ENCODE measurements at places on chromosomes 2 and 18. TPM values are rescaled to one million over a fixed set of nuclear protein-coding genes. Genes with fewer than 3 reads are reported as not detected.

DNA sequence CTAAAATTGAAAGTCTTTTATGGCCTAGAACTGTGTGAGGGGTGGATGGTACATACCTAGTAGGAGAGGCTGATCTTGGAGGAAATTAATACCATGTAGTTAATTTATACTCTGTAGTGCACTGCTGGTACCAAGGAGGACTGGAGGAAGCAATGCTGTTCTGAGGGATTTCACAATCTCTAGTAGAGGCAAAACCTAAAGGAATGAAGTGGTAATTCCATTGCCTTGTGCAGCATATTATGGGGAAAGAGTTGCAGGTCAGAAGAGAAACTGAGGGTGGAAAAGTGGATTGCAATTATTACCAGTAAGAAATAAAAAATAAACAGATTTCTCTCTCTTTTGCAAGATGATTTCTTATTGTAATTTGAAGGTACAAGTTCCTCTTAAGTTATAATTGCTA is 2.2 kb downstream of the ABI2 start:
- no peaks in the 10 kb centered on the region for H3K36me3 ChIP-seq
- DNase-seq: no peak
- no peaks in the 10 kb centered on the region for H3K27me3 ChIP-seq
- no peak overlapping the region for H3K4me3 ChIP-seq

- no peak overlapping the region for H3K4me3 ChIP-seq
- H3K36me3 ChIP-seq: no peaks in the 10 kb centered on the region
- no peak overlapping the region for H3K27ac ChIP-seq
- no peaks in the 10 kb centered on the region for H3K27me3 ChIP-seq
- H3K4me1 ChIP-seq: no peaks in the 10 kb centered on the region
- DNase-seq: no peak
Measured at GRCh38 chr2:15777795-15778371, 162.5 kb upstream of the MYCN start.

DNA sequence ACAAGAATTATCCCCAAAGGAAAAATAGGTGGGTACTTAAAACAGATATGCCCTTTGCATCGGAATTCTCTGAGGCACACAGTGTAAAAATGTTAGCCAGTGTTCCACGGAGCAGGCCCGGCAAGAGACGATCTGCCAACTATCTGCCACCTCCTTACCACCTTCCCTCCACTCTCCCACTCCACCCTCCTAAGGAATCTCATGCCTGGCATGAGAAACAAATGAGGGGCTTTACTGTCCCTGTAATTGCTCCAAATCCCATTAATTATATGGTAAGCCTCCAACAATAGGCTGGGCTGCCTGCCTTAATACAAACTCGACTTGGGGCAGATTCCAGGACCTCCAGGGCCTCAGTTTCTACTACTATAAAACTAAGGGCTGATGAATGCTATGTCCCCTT is 102.3 kb downstream of the ZBTB7C start:
- H3K36me3 ChIP-seq: peaks cover 1% of the 10 kb centered on the region
- DNase-seq: no peak
- H3K27ac ChIP-seq: no peak overlapping the region
- H3K4me1 ChIP-seq: no peaks in the 10 kb centered on the region
- H3K27me3 ChIP-seq: no peaks in the 10 kb centered on the region

DNA sequence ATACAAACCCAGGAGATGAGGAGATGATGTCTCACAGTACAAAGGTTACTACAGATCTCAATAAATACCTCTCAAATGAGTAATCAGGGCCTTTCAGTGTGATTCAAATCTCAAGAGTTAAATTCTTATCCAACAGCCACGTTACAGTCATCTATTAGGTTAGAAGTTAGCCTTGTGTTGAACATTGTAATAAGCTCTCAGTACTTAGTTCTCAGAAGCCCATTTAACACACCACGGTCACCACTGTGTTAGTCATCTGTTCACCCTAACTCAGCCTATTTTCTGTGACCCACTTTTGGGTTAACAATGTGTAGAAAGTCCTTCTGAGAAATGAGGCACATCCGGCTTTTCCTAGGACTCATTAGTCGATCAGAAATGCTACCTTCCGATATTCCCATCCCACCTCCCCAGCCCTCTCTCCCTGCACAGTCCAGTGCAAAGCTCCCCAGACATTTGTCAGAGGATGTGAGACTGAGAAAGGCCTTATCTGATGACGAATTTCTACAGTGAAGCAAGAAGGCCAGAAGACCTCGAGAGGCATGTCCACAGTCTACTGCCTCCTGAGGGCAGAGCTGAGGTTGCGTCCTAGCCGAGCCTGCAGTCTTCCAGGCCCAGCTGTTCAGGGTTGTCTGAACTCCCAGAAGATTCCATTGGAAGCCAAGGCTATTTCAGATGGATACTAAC is 92.6 kb downstream of the ACTR2 start:
- H3K4me3 ChIP-seq: no peak overlapping the region
- no peaks in the 10 kb centered on the region for H3K4me1 ChIP-seq
- H3K27ac ChIP-seq: peak overlapping the region; percentile 0
- DNase-seq: no peak
- H3K27me3 ChIP-seq: no peaks in the 10 kb centered on the region

Gene GPR45
- total RNA-seq: not detected
